Aorta (tissue), 5 donors: ENCODE measurements at places on chromosomes 7 and 10. TPM values are rescaled to one million over a fixed set of nuclear protein-coding genes. Genes with fewer than 3 reads are reported as not detected.

GRCh38 chr10:49620841-49621378 is 7.1 kb downstream of the CHAT start:
- peak; percentile 56 for DNase-seq

- no peak for DNase-seq
Measured at GRCh38 chr7:87933605-87933952, 472 bp upstream of the ADAM22 start.

GRCh38 chr7:98619450-98620321 is 2.6 kb downstream of the NPTX2 start:
- no peak for DNase-seq

Gene HHEX
- polyA plus RNA-seq = 6.3 TPM

Gene ZDHHC4
- polyA plus RNA-seq = 48.7 TPM

Gene CXCL12
- 108 TPM for polyA plus RNA-seq

Gene CALY
- polyA plus RNA-seq = not detected

Gene GIMAP8
- polyA plus RNA-seq = 1.6 TPM
